ENCODE measurements at places on chromosomes 1 and 21. TPM values are rescaled to one million over a fixed set of nuclear protein-coding genes. Genes with fewer than 3 reads are reported as not detected.

DNA sequence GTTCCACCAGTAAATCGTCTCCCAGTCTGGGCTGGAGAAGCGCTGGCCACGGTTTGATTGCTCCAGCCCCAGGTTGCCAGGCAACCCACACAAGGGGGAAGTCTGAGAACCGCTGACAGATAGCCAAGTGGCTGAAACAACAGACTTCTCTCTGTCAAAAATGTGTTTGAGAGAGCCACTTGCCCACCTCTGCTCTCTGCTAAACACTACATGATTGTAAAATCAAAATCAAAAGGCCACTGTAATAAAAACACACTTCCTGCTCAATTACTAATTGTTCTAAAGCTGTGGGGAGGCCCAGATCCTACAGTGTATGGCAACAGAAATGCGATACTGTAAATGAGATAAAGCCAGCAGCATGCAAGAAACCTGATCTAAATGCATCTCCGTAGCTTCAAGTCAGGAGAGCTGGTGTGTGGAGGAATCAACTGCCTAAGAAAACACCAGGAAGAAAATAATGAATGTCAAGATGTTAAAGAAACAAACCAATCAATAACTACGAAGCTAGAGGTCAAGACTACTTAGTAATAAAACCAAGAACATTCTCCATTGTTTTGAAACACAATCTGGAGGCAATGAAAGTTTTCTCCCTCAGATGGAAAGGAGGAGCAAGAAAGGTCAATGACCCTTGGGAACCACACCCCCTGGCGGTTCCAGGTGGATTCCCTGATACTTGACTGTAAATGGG is 121.2 kb downstream of the SLC45A1 start:
- H3K4me1 ChIP-seq: peaks cover 63% of the 10 kb centered on the region
- peaks cover 6% of the 10 kb centered on the region for H3K36me3 ChIP-seq
- peak; percentile 49 for DNase-seq
- peak overlapping the region; percentile 61 for H3K4me3 ChIP-seq
- H3K27me3 ChIP-seq: no peaks in the 10 kb centered on the region
- peak overlapping the region; percentile 85 for H3K27ac ChIP-seq

Gene PTGFR
- total RNA-seq: 0.07 TPM

Gene ZNF670
- 13.2 TPM for total RNA-seq

- no peaks in the 10 kb centered on the region for H3K36me3 ChIP-seq
- no peaks in the 10 kb centered on the region for H3K4me1 ChIP-seq
- H3K4me3 ChIP-seq: no peak overlapping the region
Observed at GRCh38 chr1:228542981-228543380, 55.8 kb downstream of the RNF187 start.

Gene ZFYVE9
- total RNA-seq: 28.0 TPM

GRCh38 chr1:19062258-19063029 is 106.0 kb upstream of the IFFO2 start:
- peaks cover 18% of the 10 kb centered on the region for H3K4me1 ChIP-seq
- H3K4me3 ChIP-seq: no peak overlapping the region
- peaks cover 5% of the 10 kb centered on the region for H3K36me3 ChIP-seq

Gene SPATA1
- 1.5 TPM for total RNA-seq

GRCh38 chr1:205356440-205357139 is at the start of gene KLHDC8A:
Gene KLHDC8A, minus strand, starts transcription at chr1:205356922. Its CDS starts 13,318 bp downstream, at chr1:205343604.
- peak within 1 kb of the TSS; percentile 72 for H3K4me3 ChIP-seq
- peak; percentile 23 for DNase-seq
- no peaks in the 10 kb centered on the region for H3K27me3 ChIP-seq
- peaks cover 73% of the 10 kb centered on the region for H3K4me1 ChIP-seq
- peak within 1 kb of the TSS; percentile 96 for H3K27ac ChIP-seq
- no peaks in the 10 kb centered on the region for H3K36me3 ChIP-seq

DNA sequence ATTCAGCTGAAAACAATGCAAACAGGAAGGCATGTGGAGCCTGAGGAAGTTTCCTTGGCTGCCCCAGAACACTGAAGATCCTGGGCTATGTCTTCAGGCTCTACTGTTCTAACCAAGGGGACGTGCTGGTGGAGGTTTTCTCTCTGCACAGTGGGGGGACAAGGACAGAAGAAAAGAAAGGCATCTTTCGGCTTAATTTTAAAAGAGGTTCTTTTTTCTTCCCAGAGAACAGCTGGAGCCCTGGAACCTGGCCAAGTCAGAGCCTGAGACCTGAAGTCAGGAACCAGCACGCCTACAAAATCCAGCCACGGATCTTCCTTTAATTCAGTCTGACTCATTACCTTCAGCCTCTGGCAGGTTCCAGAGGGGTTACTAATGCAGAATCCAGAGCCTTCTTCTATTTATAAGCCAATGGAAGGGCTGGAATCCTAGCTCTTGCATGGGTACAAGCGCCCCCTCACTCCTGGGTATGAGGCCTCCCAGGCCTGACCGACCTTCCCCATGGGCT is 19.8 kb downstream of the CTNNBIP1 start:
- no peaks in the 10 kb centered on the region for H3K27me3 ChIP-seq
- DNase-seq: no peak
- H3K4me3 ChIP-seq: no peak overlapping the region
- peaks cover 47% of the 10 kb centered on the region for H3K4me1 ChIP-seq
- peak overlapping the region; percentile 86 for H3K27ac ChIP-seq

Gene KRTAP19-3
- total RNA-seq: not detected

Gene IVL
- total RNA-seq: not detected

DNA sequence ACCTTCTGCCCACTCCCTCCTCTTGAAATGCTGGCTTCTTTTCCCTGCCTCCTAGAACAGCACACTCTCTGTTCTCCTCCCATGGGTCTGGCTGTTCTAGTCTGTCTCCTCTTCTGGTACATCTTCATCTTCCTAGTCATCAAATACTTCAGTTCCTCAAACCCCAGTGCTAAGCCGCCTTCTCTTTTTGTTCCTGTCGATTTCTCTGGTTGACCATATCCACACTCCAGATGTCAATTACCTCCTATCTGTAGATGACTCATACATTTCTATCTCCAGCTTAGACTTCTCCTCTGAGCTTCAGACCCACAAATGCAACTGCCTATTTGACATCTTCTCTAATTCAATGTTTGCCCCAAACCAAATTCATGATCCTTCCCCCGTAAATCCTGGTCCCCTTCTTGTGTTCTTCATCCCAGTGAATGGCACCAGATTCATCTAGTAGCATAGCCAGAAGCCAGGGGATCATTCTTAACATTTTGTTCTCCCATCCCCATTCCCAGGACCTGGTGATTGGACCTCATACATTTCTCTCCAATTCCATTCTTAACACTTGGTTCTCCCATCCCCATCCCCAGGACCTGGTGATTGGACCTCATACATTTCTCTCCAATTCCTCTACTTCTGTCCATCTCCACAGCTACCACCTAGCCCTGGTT is 35.9 kb downstream of the USP24 start:
- peaks cover 32% of the 10 kb centered on the region for H3K36me3 ChIP-seq
- DNase-seq: no peak
- H3K27ac ChIP-seq: peak overlapping the region; percentile 53
- no peak overlapping the region for H3K4me3 ChIP-seq
- H3K27me3 ChIP-seq: no peaks in the 10 kb centered on the region
- no peaks in the 10 kb centered on the region for H3K4me1 ChIP-seq

DNA sequence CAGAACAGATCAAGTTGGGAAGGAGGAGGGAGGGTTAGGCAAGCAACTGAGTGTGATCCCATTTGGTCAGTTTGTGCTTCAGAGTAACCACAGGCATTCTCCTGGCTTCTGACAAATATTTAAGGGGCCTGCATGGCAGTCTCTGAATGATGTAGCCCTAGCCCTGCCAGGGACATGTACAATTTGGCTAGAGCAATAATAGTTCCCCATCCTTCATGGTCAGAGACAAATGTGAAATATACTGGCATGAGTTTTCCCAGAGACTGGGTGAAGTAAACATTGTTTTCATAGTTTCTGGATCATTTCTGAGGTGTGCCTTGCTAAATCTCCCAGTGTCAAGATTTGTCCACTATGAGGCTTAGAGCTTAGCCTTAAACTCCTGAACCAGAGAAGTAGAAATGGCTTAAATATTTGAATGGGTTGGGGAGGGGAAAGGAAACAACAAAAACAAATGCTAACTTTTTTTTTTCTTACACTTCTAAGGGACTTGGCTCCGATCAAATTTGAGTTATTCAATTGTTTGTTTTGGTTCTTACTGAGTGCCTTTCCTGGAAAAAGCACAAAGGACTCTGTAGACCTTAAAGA is 42.0 kb upstream of the UBE2U start:
- peaks cover 3% of the 10 kb centered on the region for H3K36me3 ChIP-seq
- no peak for DNase-seq
- no peak overlapping the region for H3K4me3 ChIP-seq
- H3K27ac ChIP-seq: no peak overlapping the region

DNA sequence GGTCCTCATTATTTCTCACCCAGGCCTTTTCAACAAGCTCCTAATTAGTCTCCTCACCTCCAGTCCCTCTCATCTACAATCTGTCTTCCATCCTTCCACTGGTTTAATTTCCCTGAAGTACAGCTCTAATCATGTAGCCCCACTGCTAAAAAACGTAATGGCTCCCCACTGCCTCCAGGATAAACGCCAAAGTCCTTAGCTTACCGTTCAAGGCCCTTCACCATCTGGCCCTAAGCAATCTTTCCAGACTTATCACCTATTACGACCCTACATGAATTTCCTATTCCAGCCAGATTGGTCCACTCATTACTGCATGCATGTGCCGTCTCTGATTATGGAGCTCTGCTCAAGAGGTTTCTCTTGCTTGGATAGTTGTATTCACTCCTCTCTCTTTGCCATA is 83.1 kb upstream of the DAB1 start:
- no peaks in the 10 kb centered on the region for H3K4me1 ChIP-seq
- H3K4me3 ChIP-seq: no peak overlapping the region
- no peak overlapping the region for H3K27ac ChIP-seq
- H3K27me3 ChIP-seq: no peaks in the 10 kb centered on the region
- no peaks in the 10 kb centered on the region for H3K36me3 ChIP-seq

Gene OLFML3
- total RNA-seq: 4.3 TPM

GRCh38 chr21:33169359-33169758 is 60.4 kb upstream of the IFNAR2 start:
- peaks cover 49% of the 10 kb centered on the region for H3K27me3 ChIP-seq
- no peak overlapping the region for H3K27ac ChIP-seq
- no peaks in the 10 kb centered on the region for H3K4me1 ChIP-seq
- no peak for DNase-seq
- H3K36me3 ChIP-seq: no peaks in the 10 kb centered on the region

- DNase-seq: no peak
- H3K27ac ChIP-seq: no peak overlapping the region
- H3K27me3 ChIP-seq: no peaks in the 10 kb centered on the region
- no peaks in the 10 kb centered on the region for H3K36me3 ChIP-seq
- no peak overlapping the region for H3K4me3 ChIP-seq
Observed at GRCh38 chr1:233372218-233373120, 44.9 kb downstream of the MAP3K21 start.

DNA sequence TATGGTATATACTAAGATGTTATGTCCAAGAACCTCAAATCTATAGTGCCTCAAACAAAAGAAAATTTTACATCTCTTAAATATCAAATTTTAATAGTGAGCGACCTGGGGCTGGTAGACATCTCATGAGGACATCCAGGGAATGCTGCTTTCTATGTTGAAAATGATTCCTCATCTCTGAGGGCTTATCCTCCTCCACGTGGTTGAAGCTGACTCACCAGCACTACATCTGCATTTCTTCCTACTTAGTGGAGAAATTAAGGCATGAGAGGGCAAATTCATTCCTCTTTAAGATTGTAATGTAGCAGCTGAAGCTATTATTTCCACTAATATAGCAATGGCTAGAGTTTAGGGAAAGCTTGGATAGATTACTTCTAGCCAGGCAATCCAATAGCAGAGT is 529.5 kb downstream of the COL11A1 start:
- no peak for DNase-seq
- H3K27me3 ChIP-seq: peaks cover 2% of the 10 kb centered on the region
- no peak overlapping the region for H3K27ac ChIP-seq
- H3K36me3 ChIP-seq: no peaks in the 10 kb centered on the region
- H3K4me1 ChIP-seq: no peaks in the 10 kb centered on the region

DNA sequence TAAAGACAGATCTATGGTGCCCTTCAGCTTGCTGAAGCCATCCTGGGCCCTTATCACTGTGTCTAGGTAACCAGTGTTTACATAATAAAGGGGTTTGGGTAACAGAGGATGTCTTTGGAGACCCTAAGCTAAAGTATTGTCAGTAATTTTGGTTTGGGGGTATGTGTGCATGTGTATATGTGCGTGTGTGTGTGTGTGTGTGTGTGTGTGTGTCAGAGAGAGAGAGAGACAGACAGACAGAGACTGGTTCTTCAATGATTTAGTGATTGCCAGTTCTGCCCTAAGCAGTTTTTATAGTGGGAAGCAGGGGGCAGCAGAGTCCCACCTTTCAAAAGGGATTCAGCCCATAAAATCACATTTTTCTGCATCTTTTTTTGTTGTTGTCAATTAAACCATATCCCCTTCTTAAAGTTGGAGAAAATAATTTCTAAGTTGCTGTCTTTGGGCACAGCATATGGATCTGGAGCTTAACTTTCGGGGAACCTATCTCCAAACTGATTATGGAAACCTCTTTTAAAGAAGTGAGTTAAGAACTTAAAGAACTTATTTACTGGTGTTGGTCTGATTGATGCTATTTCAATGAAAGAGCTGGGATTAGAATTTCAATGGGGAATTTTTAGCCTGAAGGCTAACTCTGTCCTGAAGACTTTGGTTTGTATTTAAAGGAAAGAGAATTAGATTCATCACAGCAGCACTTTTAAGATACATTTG is 51.1 kb downstream of the ZNF326 start:
- no peak overlapping the region for H3K4me3 ChIP-seq
- H3K27me3 ChIP-seq: no peaks in the 10 kb centered on the region
- no peaks in the 10 kb centered on the region for H3K4me1 ChIP-seq

GRCh38 chr1:18666317-18666920 is 35.8 kb downstream of the PAX7 start:
- no peak for DNase-seq
- H3K27ac ChIP-seq: no peak overlapping the region
- peaks cover 9% of the 10 kb centered on the region for H3K4me1 ChIP-seq
- H3K27me3 ChIP-seq: peaks cover 63% of the 10 kb centered on the region

Gene EVI5
- total RNA-seq: 24.7 TPM

DNA sequence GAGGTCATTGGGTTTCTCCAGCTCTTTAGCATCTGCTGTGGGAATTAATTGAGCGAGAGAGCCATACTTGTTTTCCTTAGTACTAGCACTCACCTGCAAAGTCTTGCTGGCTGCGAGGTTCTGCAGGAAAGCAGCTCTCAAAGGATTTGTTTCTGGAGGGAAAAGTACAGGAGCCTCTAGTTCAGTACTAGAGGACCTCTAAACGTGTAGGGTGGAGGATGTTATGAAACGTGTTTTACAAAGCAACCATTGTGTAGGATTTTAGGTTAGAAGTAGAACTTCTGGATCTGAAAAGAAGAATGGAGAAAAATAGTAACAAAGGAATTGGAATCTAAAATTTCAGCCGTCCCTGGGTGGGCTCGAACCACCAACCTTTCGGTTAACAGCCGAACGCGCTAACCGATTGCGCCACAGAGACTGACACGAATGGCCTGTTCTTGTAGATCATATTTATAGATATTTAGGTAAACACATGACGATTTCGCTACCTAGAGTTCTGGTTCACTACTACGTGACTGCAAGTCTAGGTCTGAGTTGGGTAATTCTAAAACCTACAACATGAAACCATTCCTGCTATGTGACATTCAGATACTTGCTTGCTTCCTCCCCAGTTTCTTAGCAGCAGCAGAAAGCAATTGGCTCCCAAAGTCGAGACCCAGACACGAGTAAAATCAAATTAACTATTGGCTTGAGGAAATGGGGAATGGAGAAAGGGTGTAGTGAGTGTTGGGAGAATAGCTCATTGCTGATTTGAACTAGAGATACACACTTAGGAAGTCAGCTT is 60.2 kb upstream of the CFAP126 start:
- H3K4me3 ChIP-seq: peak overlapping the region; percentile 34
- H3K4me1 ChIP-seq: peaks cover 8% of the 10 kb centered on the region
- H3K27ac ChIP-seq: no peak overlapping the region
- H3K27me3 ChIP-seq: peaks cover 85% of the 10 kb centered on the region
- no peaks in the 10 kb centered on the region for H3K36me3 ChIP-seq
